Right ventricle myocardium superior (tissue), 1 donor: ENCODE measurements at places on chromosomes 16 and 17. TPM values are rescaled to one million over a fixed set of nuclear protein-coding genes. Genes with fewer than 3 reads are reported as not detected.

The WFDC1 gene
- total RNA-seq = 1.4 TPM

GRCh38 chr17:9009737-9010136 lies 11.6 kb upstream of the NTN1 start:
- DNase-seq = no peak

DNA sequence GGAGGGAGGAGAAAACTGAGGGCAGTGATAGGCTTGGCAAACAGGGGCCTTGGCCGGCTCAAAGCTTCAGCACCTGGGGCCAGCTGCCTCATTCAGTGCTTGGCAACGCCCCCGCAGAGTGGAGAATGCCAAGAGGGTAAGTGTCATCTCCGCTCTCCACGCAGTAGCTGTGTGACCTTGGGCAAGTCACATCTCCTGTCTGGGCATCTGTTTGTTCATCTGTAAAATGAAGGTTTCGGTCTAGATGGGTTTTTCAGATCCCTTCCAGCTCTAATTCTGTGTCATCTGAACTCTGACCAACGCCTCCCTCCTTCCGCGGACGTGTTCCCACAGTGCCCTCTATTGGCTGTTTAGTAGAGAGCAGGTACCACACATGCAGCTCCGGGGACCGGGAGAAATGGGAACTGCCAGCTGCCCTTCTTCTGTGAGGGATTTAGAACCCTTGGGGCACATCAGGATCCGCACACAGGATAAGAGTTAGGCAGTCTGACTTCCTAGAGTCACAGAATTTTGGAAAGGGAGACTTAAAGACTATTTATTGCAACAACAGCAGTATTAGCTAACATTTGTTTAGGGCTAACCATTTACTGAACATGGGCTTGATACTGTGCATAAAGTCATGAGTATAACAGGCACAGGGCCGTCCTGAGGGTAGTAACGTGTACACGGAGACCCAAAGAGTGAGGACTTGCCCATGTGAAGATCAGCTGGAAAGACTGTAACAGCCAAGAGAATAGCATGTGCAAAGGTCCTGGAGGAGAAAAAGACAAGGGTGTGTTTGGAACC lies 26.8 kb downstream of the GP2 start:
- DNase-seq = peak; percentile 50

- DNase-seq = no peak
Measured at GRCh38 chr17:42590886-42591285, 13.4 kb upstream of the PSMC3IP start.

The TEX19 gene
- not detected for total RNA-seq

The CTRB1 gene
- not detected for total RNA-seq

DNA sequence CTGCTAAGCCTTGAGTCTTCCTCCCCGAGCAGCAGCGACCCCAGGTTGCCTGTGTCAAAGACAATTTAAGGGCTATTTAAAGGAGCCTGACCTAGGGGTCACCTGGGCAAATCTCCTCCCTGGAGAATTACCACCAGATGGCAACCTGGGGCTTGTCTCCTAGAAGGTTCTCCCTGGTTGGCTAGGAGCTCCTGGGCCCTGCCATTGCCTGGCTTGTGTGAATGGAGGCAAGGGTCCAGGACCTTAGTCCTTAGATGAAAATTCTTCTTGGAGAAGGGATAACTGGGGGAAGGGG lies 51.3 kb upstream of the TAC4 start:
- DNase-seq = no peak

DNA sequence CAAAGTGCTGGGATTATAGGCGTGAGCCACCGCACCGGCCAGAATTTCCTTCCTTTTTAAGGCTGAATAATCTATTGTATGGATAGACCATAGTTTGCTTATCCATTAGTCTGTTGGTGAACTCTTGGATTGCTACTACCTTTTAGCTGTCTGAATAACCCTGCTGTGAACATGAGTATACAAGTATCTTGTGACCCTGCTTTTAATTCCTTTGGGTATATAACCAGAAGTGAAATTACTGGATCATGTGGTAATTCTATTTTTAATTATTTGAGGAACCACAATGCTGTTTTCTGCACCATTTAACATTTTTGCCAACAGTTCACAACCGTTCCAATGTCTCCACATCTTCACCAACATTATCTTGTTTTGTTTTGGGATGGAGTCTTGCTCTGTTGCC lies 4.6 kb upstream of the OTOA start:
- no peak for DNase-seq

The SP6 gene
- total RNA-seq = 0.08 TPM

The KRT15 gene
- not detected for total RNA-seq

GRCh38 chr17:19464031-19465026 lies 53.3 kb downstream of the RNF112 start:
- DNase-seq = no peak

- no peak for DNase-seq
Measured at GRCh38 chr17:57419940-57420550, 163.7 kb downstream of the MSI2 start.

DNA sequence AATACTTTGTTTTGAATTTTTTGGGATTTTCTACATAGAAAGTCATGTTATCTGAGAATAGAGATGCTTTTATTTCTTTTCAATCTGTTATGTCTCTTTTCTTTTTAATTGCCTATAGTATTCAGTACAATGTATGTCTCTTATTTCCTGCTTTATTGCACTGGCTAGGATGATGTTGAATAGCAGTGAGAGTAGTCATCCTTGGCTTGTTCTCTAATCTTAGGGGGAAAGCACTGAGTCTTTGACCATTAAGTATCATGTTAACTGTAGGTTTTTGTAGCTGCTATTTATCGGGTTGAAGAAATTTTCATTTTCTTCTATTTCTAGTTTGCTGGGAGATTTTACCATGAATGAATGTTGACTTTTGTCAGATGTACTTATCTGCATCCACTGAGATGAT lies 10.0 kb upstream of the ABCA3 start:
- DNase-seq = no peak

- DNase-seq = no peak
Measured at GRCh38 chr16:64489449-64489848, 632.4 kb downstream of the CDH11 start.

DNA sequence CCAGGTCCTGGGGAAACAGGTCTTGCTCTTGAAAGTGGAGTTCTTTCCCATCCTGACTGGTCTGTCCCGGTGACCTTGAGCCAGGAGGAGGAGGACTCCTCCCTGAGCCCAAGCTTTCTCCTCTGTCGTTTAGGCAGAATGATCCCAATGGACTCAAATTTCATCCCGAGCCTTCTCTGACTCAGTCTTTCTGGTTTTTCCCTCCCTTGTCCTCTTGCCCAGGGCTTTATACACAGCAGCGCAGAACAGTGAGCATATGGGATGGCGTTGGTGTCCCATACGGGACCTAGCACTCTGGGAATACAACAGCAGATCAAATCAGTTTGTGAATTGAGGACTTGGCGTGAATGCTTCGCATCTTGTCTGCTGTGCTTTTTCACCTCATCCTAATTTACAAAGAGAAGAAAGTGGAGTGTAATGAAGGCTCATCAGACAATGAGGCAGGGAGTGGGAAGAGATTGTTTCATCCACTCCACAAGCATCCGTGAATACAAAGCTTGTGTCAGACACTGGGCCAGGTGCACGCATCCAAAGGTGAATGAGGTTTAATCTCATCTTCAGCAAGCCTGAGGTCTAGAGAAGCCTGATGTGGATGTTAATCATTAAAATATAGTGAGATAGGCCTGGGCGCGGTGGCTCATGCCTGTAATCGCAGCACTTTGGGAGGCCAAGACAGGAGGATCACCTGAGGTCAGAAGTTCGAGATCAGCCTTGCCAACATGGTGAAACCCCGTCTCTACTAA lies 1.1 kb upstream of the XYLT1 start:
- DNase-seq = no peak

DNA sequence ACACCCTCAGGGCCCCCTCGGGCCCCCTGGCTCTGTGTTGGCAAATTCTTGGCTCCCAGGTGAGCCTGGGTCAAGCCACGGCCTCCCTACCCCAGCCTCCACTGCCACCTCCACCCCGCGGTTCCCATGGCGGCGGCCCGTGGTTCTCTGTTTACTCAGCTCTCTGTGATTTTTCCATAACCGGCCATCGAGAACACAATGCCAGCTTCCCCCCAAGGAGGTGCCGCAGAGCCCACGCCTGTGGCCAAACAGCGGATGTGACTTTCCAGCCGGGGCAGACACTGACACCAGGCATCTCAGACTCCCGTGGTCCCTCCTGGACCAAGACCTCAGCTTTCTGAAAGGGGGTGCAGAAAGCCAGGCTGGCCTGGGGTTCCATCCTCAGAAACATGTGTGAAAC lies 21.6 kb upstream of the ATP2A3 start:
- DNase-seq = no peak

- peak; percentile 93 for DNase-seq
Measured at GRCh38 chr17:57889892-57890856, 40.3 kb upstream of the MRPS23 start.

GRCh38 chr16:11510178-11510973 lies 76.3 kb downstream of the LITAF start:
- no peak for DNase-seq

DNA sequence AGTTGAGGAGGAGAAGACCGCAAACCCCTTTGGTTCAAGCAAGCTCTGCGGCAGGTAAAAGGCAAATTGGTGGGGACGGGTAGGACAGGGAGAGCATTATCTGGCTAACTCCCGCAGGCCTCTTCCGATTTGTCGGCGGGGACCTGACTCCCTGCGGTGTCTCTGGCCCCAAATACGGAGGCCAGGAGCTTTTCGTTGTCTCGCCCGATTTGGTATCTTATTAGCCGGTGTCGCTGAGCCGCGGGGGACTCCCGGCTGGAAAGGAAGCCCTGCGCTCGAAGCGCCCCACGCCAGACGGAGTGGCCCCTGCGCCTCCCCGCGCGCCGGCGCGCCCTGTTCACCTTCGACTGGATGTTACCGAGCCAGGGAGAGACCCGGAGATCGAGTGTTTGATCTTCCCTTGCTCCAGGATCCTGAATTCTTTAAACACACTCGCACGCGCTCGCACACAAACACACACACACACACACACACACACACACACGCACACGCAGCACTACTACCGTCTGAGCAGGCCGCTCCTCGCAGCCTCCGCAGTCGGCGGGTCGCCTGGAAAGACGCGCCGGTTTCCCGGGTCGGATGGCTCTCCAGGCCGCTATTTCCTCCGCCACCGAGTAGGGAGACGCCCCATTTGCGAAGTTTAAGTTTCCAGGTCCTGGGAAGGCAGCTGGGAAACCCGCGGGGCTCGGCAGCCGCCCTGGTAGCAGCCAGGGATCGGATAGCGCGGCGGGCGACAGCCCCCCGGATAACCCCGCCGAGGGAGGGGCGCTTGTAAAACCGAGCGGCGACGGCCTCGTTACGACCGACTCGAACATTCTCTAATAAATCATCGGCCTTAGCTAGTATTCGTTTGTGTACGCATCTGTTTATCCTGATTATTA lies 3.3 kb downstream of the PRAC1 start:
- no peak for DNase-seq

- DNase-seq = no peak
Measured at GRCh38 chr16:73166441-73166851, 118.5 kb upstream of the ZFHX3 start.

The WSCD1 gene
- 11.2 TPM for total RNA-seq

- no peak for DNase-seq
Measured at GRCh38 chr17:63185420-63185819, 219.4 kb downstream of the TANC2 start.

DNA sequence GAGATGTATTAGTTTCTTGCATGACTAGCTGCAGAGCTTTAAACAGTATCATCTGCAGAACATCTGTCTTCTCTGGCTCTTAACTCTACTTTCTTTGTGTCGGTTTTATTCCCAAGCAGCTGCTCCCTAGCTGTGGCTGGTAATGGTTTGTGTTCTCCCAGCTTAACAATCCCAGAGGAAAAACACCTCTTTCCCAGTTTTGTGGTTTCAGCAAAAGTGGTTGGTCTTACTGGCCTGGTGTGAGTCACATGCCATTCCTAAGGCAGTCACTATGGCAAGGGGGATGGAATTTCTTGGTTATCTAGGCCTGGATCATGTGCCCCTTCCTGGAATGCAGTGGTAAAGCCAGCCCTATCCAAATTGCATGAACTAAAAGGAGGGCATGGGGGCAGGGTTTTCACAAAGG lies 27.5 kb downstream of the OMG start:
- no peak for DNase-seq

DNA sequence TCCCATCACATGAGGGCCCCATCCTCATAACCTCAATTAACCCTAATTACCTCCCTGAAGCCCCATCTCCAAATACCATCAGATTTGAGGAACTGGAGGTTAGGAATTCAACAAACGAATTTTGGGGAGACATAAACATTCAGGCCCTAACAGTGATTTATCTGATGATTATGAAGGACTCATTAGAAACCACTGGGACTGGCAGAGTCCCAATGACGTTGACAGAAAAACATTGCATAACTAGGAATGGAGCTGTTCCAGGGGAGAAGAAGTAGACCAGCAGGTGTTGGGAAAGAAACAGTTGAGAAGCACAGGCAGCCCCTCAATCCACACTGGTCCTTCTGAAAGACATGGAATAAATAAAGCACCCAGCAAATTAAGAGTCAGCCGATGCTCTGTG lies 282.0 kb downstream of the MAP2K4 start:
- DNase-seq = no peak

The LDHD gene
- total RNA-seq = 84.7 TPM

DNA sequence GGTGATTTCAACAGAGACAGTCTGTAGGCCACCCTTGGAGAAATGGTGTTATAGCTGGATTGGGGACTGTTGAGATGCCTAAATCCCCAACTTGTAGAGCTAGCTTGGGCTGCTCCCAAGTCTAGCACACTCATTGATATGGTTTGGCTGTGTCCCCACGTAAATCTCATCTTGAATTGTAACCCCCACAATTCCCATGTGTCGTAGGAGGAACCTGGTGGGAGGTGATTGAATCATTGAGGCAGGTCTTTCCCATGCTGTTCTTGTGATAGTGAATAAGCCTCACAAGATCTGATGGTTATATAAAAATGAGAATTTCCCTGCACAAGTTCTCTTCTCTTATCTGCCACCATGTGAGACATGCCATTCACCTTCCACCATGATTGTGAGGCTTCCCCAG lies 536.0 kb downstream of the CDH13 start:
- no peak for DNase-seq

DNA sequence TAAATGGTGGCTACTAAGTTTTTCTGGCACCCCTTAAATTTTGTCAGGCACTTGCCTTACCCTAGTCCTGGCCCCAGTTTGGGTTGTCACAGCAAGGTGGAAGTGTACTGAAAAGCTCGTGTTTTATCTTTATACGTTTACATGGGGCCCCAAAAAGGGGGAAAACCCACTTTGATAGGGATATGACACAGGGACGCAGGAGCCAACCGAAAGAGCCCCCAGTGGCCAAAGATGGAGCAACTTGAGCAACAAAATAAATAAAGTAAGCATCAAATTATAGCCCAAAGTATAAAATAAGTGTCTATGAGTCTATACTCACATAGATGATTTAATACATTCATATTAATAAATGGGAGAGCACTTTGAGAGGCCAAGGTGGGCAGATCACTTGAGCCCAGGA lies 5.0 kb upstream of the CETP start:
- DNase-seq = no peak

The ITGAD gene
- not detected for total RNA-seq

The CHRNE gene
- total RNA-seq = 0.30 TPM

The TMEM238L gene
- not detected for total RNA-seq

The CCT6B gene
- 1.8 TPM for total RNA-seq

The LAT gene
- 2.4 TPM for total RNA-seq

- no peak for DNase-seq
Measured at GRCh38 chr16:88014252-88014781, 63.1 kb downstream of the BANP start.
